ENCODE measurements at places on chromosomes 1 and 21. TPM values are rescaled to one million over a fixed set of nuclear protein-coding genes. Genes with fewer than 3 reads are reported as not detected.

Gene DCDC2B
- total RNA-seq, result not detected

Gene ETS2
- total RNA-seq, result 62.6 TPM

Gene FCER1A
- total RNA-seq, result not detected

Gene TSACC
- total RNA-seq, result not detected

Gene ZFP69B
- total RNA-seq, result 8.5 TPM

Gene TNFAIP8L2
- total RNA-seq, result not detected

Gene GPR37L1
- not detected for total RNA-seq

Gene ATXN7L2
- 1.6 TPM for total RNA-seq

Gene ZNF648
- total RNA-seq, result not detected

Gene AK4
- 20.0 TPM for total RNA-seq

Gene FCMR
- not detected for total RNA-seq

Gene HOOK1
- total RNA-seq, result not detected

Gene ZZZ3
- total RNA-seq, result 86.3 TPM

Gene GPR25
- not detected for total RNA-seq

Gene PGD
- total RNA-seq, result 108 TPM

Gene CTSK
- total RNA-seq, result 547 TPM

Gene CLIC6
- total RNA-seq, result 0.18 TPM

Gene RIMKLA
- 0.09 TPM for total RNA-seq

Gene COL18A1
- total RNA-seq, result 57.9 TPM

Gene CYP4A11
- not detected for total RNA-seq

Gene TDRD10
- not detected for total RNA-seq

Gene ZBTB8B
- not detected for total RNA-seq

Gene EDEM3
- 47.0 TPM for total RNA-seq

Gene C1orf185
- total RNA-seq, result not detected

Gene COL11A1
- total RNA-seq, result 0.45 TPM

Gene CDK18
- total RNA-seq, result 0.27 TPM

Gene TIE1
- 0.81 TPM for total RNA-seq

Gene AKNAD1
- total RNA-seq, result 0.27 TPM

Gene SELE
- total RNA-seq, result not detected

Gene AXDND1
- 0.25 TPM for total RNA-seq

Gene AUNIP
- 4.8 TPM for total RNA-seq

Gene FCRL4
- not detected for total RNA-seq

Gene CD1B
- not detected for total RNA-seq

Gene CACHD1
- total RNA-seq, result 11.6 TPM

Gene LDLRAD1
- not detected for total RNA-seq

Gene GADD45A
- total RNA-seq, result 145 TPM

Gene TLCD4
- total RNA-seq, result 0.25 TPM

All from fibroblast of the aortic adventitia (primary cell).